Heart right ventricle (tissue), 16 donors: ENCODE measurements at places on chromosomes 2 and 18. TPM values are rescaled to one million over a fixed set of nuclear protein-coding genes. Genes with fewer than 3 reads are reported as not detected.

DNA sequence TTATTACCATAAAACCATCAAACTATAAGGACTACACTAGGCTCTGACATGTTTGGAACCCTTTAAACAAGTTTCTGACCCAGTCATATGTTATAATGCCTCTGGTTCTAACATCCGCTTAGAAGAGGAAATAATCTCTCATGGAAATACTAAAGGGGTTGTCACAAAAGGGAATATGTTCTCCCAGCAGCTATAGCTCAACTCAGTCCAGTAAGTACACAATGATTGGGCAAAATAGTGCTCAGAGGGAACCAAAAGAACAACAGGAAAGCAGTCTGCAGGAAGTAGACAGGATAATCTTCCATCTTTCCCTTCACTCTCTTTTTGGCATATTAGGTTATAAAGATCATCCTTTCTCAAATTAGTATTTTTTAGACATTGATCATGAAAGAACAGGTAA lies 4.3 kb downstream of the SRBD1 start:
- H3K4me1 ChIP-seq, result peaks cover 4% of the 10 kb centered on the region
- H3K27me3 ChIP-seq, result no peaks in the 10 kb centered on the region
- H3K4me3 ChIP-seq, result no peak overlapping the region
- H3K36me3 ChIP-seq, result no peaks in the 10 kb centered on the region
- H3K27ac ChIP-seq, result no peak overlapping the region

Gene SIX2
- 0.37 TPM for total RNA-seq

GRCh38 chr2:31319406-31320175 lies 85.6 kb downstream of the EHD3 start:
- H3K36me3 ChIP-seq, result no peaks in the 10 kb centered on the region
- no peak overlapping the region for H3K4me3 ChIP-seq
- DNase-seq, result no peak
- H3K27ac ChIP-seq, result no peak overlapping the region

Gene POLE4
- total RNA-seq, result 56.2 TPM

Gene CAPN13
- total RNA-seq, result not detected

Gene IL1R1
- total RNA-seq, result 14.0 TPM

DNA sequence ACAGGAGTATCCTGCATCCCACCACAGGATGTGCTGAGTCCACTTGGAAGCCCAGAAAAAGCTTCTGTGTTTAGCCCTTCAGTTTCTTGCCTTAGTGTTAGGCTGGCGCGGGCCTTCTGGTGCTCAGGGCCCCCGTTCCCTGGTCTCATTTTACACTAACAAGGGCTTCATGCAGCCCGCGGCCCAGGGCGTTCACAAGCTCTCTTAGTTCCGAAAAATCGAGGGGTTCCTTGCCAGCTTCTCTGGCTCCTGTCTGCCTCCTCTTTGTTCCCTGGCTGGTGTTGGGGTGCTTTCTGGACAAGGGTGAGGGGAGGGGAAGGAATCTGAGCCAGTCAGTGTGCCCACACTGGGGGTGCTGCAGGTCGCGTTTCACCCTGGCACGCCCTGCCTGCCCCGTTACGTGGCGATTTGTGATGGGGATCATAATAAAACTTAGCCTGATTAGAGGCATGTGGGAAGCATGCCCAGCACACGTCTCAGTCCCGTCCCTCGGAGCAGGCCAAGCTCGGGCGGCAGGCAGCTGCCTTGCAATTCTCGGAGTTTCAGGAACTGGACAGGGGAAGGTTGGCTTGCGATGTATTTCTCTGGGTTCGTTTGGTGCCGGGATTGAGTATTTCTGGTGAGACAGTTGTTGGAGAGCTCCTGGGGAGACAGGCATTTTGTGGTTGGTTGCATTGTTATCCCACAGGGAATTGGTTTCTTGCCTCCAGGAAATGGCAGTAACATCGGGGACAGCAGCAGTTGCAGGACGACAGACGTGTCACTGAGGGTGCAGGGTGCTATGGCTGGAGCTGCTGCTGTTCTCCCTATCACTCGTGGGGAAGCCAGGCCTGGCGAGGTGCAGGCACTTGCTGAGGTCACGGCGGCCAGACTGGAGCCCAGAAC lies 22.9 kb downstream of the SH3BP4 start:
- H3K27me3 ChIP-seq, result no peaks in the 10 kb centered on the region
- peaks cover 29% of the 10 kb centered on the region for H3K4me1 ChIP-seq
- H3K4me3 ChIP-seq, result no peak overlapping the region
- no peak for DNase-seq

Gene RAD51AP2
- total RNA-seq, result 0.13 TPM

GRCh38 chr2:30636311-30636710 lies 170.9 kb downstream of the CAPN13 start:
- no peak overlapping the region for H3K27ac ChIP-seq
- no peak overlapping the region for H3K4me3 ChIP-seq
- H3K36me3 ChIP-seq, result peaks cover 16% of the 10 kb centered on the region
- H3K4me1 ChIP-seq, result no peaks in the 10 kb centered on the region

DNA sequence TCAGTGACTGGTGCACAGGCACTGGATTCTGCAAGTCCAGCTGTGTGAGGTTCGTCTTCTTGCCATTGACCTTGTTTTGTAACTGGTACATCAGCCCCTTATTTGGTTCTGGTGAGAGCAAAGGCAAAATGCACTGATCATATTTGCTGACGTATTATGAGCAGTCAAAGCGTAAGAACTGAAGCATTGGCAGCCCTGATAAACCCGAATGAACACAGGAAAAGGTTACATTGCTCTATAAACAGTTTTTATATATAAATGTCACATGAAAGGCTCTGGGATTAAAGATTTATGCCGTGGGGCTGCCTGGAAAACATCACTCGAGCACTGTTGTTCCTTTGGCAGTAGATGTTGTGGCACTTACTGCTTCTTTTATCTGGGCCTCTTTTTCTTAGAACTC lies 167.9 kb downstream of the IRS1 start:
- H3K27me3 ChIP-seq, result no peaks in the 10 kb centered on the region
- H3K4me1 ChIP-seq, result peaks cover 6% of the 10 kb centered on the region
- no peak for DNase-seq
- H3K27ac ChIP-seq, result peak overlapping the region; percentile 48
- no peak overlapping the region for H3K4me3 ChIP-seq

Gene WBP1
- 54.1 TPM for total RNA-seq

Gene DNMT3A
- total RNA-seq, result 23.2 TPM

DNA sequence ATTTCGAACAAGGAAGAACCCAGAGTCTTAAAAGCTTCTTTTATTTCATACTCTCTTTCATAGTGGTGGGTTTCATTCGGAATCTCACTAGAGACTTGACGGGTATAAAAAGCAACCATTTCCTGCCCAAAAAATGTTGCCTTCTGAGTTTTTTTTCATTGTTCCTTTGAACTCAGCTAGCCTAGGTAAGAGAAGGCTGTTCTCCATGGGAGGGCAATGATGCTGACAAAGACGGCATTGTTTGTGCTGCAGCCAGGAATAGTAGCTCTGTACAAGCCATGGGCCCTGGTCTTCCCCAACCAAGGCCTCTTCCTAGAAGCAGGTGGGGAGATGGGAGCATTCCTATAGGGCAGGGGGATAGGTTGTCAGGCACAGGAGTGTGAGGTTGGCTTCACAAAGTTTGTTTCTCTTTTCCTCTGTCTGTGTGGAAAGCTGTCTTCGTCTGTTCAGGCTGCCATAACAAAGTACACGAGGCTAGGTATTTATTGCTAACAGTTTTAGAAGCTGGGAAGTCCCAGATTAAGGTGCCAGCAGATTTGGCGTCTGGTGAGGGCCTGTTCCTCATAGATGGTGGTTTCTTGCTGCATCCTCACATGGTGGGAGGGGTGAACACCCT lies 405.1 kb downstream of the NBAS start:
- no peaks in the 10 kb centered on the region for H3K36me3 ChIP-seq
- no peak for DNase-seq
- no peaks in the 10 kb centered on the region for H3K4me1 ChIP-seq
- no peaks in the 10 kb centered on the region for H3K27me3 ChIP-seq
- H3K27ac ChIP-seq, result no peak overlapping the region

Gene SERPINB8
- total RNA-seq, result 2.9 TPM

- no peaks in the 10 kb centered on the region for H3K36me3 ChIP-seq
- no peak overlapping the region for H3K27ac ChIP-seq
- H3K27me3 ChIP-seq, result peaks cover 4% of the 10 kb centered on the region
- no peak overlapping the region for H3K4me3 ChIP-seq
Measured at GRCh38 chr2:238467062-238467461, 40.3 kb downstream of the ASB1 start.

GRCh38 chr2:26809876-26810577 lies 24.2 kb downstream of the CENPA start:
- H3K27me3 ChIP-seq, result peaks cover 5% of the 10 kb centered on the region
- DNase-seq, result no peak
- no peaks in the 10 kb centered on the region for H3K36me3 ChIP-seq
- no peak overlapping the region for H3K27ac ChIP-seq

GRCh38 chr2:29305762-29306161 lies 190.5 kb downstream of the CLIP4 start:
- H3K4me3 ChIP-seq, result no peak overlapping the region
- no peaks in the 10 kb centered on the region for H3K27me3 ChIP-seq
- no peaks in the 10 kb centered on the region for H3K4me1 ChIP-seq
- H3K36me3 ChIP-seq, result no peaks in the 10 kb centered on the region
- H3K27ac ChIP-seq, result no peak overlapping the region

Gene FHOD3
- total RNA-seq, result 466 TPM

- peaks cover 13% of the 10 kb centered on the region for H3K36me3 ChIP-seq
- H3K27ac ChIP-seq, result no peak overlapping the region
- no peaks in the 10 kb centered on the region for H3K4me1 ChIP-seq
- no peaks in the 10 kb centered on the region for H3K27me3 ChIP-seq
- no peak for DNase-seq
Measured at GRCh38 chr2:226883296-226883795, 47.5 kb downstream of the RHBDD1 start.

DNA sequence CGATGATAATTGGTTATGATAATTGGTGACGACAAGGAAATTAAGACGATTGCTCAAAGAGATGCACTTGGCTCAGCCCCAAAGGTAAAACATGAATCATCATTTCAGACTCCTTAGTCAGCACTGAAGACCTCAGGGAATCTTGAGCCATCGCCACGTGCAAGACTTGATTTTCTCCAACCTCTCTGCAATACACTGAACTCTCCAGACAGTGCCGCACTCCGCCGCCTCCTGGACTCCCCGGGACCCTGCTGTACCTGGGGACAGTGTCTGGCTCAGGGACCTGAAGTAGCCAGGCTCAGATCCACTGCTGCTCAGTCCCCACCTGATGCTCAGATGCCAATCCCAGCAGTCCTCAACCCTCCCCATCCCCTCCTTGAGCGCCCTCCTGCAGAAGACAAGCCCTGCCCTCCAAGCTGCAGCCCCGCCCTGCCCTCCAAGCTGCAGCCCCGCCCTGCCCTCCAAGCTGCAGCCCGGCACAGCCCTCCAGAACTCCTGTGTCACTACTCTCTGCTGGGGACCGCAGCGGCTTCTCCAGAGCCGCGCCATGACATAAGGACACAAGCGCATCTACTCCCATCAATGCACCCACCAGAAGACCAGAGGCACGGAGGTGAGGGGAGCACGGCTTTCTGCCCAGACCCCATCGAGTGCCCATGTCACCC lies 1.1 kb downstream of the TMEM18 start:
- H3K4me3 ChIP-seq, result peak overlapping the region; percentile 53
- no peaks in the 10 kb centered on the region for H3K36me3 ChIP-seq
- H3K27ac ChIP-seq, result no peak overlapping the region

DNA sequence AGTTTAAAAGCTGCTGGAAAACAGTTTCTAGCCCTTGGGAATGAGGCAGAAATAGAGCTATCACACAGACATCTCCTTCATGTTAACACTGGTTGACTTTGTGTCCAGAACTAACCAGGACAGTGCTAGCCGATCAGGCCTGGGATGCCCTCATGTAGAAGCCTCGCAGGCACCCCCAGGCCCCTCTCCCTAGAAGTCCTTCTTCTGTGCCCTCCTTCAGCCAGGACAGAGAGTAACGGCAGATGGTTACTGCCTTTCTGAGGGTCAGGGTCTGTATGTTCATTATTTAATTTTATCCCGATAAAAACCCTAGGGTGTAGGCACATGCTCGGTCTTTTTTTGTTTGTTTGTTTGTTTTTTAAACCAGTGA lies 10.7 kb upstream of the RPL31 start:
- no peaks in the 10 kb centered on the region for H3K4me1 ChIP-seq
- no peak overlapping the region for H3K4me3 ChIP-seq
- no peaks in the 10 kb centered on the region for H3K27me3 ChIP-seq
- no peak overlapping the region for H3K27ac ChIP-seq

Gene TSHZ1
- 15.1 TPM for total RNA-seq

Gene KIF5C
- 0.40 TPM for total RNA-seq

GRCh38 chr2:172282944-172283343 lies 144.4 kb upstream of the ITGA6 start:
- H3K4me1 ChIP-seq, result peaks cover 71% of the 10 kb centered on the region
- no peak for DNase-seq
- no peaks in the 10 kb centered on the region for H3K36me3 ChIP-seq

- H3K4me3 ChIP-seq, result no peak overlapping the region
- peaks cover 2% of the 10 kb centered on the region for H3K4me1 ChIP-seq
- DNase-seq, result no peak
- no peaks in the 10 kb centered on the region for H3K27me3 ChIP-seq
- no peaks in the 10 kb centered on the region for H3K36me3 ChIP-seq
Measured at GRCh38 chr2:8438476-8438875, 243.4 kb upstream of the ID2 start.

Gene FAP
- 1.6 TPM for total RNA-seq

Gene NBAS
- 49.5 TPM for total RNA-seq

DNA sequence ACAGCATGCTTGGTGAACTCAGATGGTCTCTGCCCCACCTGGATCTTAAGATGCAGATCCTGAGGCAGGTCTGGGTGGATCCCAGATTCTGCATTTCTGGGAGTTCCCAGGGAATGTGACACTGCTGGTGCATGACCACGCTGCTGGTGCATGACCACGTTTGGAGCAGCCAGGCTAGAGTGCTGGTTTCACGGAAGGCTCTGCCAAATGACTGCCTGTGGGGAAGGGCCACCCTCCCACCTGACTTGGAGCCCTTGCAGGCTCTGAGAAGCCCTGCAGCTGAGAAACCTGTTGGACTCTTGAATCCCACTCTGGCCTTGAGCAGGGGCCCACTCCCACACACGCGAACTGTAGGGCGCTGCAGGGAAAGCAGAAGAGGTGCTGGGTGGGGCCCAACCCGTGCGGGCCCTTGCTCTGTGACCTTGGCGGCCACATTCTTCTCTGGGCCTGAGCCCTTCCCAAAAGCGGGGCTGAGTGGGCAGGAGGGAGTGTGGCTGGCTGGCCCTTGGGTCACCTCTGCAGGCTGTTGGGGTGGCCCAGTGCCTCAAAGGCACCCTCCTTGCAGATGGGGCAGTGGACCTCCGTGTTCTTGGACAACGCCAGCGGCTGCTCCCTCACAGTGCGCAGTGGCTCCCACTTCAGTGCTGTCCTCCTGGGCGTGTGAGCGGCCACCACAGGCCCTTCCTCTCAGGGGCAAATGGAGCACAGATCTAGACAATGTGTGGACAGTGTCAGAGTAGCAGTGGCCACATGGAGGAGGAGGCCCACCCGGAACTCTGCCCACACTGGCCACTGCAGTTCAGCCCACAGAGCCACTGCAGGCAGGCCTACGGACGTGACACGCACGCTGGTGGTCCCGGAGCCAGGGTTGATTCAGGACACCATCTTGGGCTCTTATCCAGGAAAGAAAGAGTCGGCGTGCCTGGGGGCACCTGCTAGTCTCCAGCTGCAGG lies 7.9 kb downstream of the ERFE start:
- H3K27ac ChIP-seq, result no peak overlapping the region
- H3K4me1 ChIP-seq, result peaks cover 14% of the 10 kb centered on the region
- no peaks in the 10 kb centered on the region for H3K36me3 ChIP-seq
- no peak overlapping the region for H3K4me3 ChIP-seq
- no peaks in the 10 kb centered on the region for H3K27me3 ChIP-seq

- H3K27ac ChIP-seq, result no peak overlapping the region
- H3K4me3 ChIP-seq, result no peak overlapping the region
- no peaks in the 10 kb centered on the region for H3K36me3 ChIP-seq
Measured at GRCh38 chr2:238895891-238896600, 48.2 kb downstream of the TWIST2 start.
